Natural killer cell (primary cell): ENCODE measurements at places on chromosomes 2 and 18. TPM values are rescaled to one million over a fixed set of nuclear protein-coding genes. Genes with fewer than 3 reads are reported as not detected.

- no peaks in the 10 kb centered on the region for H3K36me3 ChIP-seq
- H3K27ac ChIP-seq: no peak overlapping the region
- DNase-seq: peak; percentile 73
- H3K27me3 ChIP-seq: peaks cover 2% of the 10 kb centered on the region
- H3K4me1 ChIP-seq: no peaks in the 10 kb centered on the region
Observed at GRCh38 chr2:147082850-147083522, 761.8 kb upstream of the ACVR2A start.

DNA sequence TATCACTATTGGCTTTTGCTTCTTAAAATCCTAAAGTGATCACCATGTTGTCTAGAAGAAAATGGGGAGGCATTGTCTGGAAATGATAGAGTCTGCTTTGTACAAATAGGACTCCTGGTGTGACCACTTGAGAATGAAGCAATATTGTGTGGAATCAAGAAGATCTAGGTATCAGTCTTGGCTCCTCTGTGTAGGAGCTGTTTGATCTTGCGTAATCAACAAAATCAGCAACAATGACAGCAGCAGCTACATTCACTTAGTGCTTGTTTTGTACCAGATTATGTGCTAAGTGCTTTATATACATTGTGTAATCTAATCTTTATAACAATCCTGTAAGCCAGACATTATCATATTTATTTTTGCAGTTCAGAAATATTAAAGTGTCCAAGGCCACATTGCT lies 17.8 kb downstream of the NCOA1 start:
- H3K4me1 ChIP-seq: no peaks in the 10 kb centered on the region
- DNase-seq: no peak
- no peak overlapping the region for H3K4me3 ChIP-seq

- DNase-seq: no peak
- H3K27ac ChIP-seq: no peak overlapping the region
- H3K4me1 ChIP-seq: peaks cover 92% of the 10 kb centered on the region
- no peaks in the 10 kb centered on the region for H3K27me3 ChIP-seq
- H3K36me3 ChIP-seq: no peaks in the 10 kb centered on the region
Observed at GRCh38 chr18:48929941-48930713, 20.6 kb downstream of the SMAD7 start.

GRCh38 chr2:127379712-127380355 lies 7.9 kb downstream of the MAP3K2 start:
- no peak overlapping the region for H3K4me3 ChIP-seq
- no peaks in the 10 kb centered on the region for H3K36me3 ChIP-seq
- DNase-seq: no peak
- no peaks in the 10 kb centered on the region for H3K27me3 ChIP-seq

DNA sequence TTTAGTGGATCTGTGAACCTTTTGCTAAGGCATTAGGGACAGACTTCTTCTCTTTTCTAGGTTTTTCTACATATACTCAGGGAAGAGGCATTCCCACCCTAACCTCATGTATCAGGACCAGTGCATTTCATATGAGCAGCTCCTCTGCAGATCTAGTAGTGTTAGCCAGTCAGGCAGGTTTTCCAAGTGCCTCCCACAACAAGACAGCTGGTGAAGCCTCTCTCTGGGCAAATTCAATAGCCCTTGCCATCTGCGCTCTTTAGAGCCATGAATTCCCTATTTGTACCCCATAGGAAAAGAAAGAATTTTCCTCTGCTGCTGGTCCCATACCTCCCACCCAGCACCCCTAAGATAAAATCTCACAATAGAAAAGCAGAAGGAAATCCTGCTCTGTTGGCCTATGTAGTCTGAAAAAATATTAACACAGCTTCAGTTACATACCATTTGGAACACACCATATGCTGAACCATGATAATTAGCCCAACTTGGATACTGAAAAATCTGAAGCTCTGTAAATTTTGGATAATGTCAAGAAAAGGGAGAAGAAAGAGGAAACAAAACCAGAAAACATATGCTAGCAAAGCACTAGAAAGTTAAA lies 1354.6 kb upstream of the NRXN1 start:
- H3K4me3 ChIP-seq: no peak overlapping the region
- H3K36me3 ChIP-seq: no peaks in the 10 kb centered on the region
- no peak overlapping the region for H3K27ac ChIP-seq
- no peaks in the 10 kb centered on the region for H3K27me3 ChIP-seq
- H3K4me1 ChIP-seq: no peaks in the 10 kb centered on the region

ITPRID2 gene
- 65.8 TPM for total RNA-seq

RNF125 gene
- total RNA-seq: 74.7 TPM

BCL11A gene
- 2.6 TPM for total RNA-seq

RTP5 gene
- 1.7 TPM for total RNA-seq
